ENCODE measurements at places on chromosomes 2 and 18.

DNA sequence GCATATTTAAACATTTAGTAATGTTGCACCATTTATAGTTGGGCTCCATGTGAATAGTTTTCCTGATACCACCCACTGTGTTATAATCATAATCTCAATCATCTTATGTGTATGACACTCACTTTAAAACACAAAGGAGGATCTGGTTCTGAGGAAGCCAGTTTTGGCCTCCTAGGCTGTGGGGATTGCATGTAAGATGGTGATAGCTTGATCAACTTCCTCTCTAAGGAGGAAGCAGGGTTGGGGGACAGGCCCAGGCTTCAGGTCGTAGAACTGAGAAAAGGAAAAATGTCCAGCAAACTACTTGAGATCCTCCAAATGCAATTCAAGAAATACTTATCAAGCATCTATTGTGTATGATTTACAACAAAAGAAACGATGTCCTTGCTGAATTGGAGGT is 4.9 kb upstream of the PPM1B start:
- DNase-seq: no peak

GRCh38 chr18:8367217-8367988 is 241.8 kb upstream of the RAB12 start:
- DNase-seq: peak; percentile 59

- no peak for DNase-seq
Measured at GRCh38 chr2:4073026-4073569, 369.7 kb downstream of the DCDC2C start.

- DNase-seq: no peak
Measured at GRCh38 chr18:634551-635045, 22.9 kb upstream of the TYMS start.

- no peak for DNase-seq
Measured at GRCh38 chr18:6561420-6561861, 146.7 kb upstream of the L3MBTL4 start.

DNA sequence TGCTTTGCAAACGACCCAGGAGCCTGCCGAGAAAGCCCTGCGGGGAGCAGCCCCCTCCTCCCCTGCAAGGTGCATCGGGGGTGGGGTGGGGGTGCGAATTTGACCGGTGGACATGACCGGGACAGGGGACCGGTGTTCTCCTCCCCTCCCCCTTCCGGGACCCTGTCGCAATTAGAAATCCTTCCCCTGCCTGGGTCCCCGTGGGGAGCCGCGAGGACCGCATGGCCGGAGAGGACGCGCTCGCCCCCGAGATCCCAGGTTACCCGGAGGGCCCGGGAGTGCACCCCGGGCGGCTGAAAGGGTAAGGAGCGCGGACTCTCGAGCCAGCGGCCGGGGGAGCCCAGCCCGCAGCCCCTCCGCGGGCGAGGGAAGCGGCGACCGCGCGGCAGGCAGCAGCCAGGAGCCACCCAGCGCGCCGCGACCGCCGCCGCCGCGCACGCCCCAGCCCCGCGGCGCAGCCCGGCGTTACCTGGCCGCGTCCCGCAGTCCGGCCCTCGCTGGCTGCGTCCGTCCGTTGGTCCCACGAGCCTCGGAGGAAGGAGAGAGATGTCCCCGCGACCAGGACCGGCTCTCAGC is 482 bp downstream of the DLGAP1 start:
- no peak for DNase-seq

DNA sequence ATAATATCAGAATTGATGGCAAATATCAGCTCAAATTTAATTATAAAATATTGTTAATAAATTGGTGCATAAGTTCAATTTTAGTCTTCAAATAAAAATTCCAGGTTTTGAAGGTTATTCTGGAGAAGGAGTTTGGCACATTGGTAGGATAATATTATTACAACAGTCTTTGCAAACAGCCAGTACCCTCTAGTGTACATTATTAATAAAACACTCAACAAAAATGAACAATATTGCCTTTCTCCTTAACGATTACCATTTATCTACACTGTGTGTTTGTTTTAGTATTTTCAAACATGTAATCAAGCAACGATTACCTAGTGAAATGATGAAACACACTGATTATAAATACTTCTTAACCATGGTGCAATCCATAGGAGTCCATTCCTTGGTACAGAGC is 334.0 kb upstream of the FSIP2 start:
- no peak for DNase-seq

GRCh38 chr2:112251271-112251670 is 3.6 kb downstream of the ZC3H8 start:
- no peak for DNase-seq

DNA sequence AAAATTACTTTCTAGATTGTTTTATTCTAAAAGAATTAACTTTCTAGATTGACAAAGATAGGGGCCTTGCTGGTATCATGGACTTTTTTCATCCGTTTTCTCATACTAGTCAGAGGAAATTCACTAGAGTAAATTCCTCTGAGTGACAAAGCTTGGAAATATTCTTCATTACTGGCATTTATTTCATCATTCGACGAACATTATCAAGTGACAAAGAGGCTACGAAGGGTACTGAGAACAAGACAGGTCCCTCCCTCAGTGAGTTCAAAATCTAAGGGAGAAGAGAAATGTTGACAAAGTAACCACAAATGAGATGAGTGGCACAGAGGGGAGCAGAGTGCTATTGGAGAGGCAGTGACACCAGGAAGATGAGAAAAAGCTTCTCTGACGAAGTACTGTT is 4.3 kb downstream of the EPG5 start:
- DNase-seq: no peak

DNA sequence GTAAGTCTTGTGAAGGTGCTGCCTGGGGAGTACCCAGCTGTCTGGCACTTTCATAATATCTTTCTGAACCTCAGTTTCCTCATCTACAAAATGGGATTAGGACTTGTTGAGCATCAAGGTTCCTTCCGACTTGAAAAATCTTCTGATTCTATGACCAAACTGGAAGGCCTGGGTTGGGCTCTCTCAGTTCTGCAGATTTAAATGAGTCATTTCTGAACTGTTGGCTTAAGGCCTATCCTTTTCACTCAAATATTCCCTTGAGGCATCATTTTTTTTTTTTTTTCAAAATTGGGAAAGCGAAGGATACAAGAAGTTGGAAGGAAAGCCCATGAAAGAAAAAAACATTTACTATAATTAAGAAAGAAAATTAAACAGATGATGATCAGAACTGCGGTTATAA is 40.8 kb upstream of the CYP1B1 start:
- DNase-seq: no peak

GRCh38 chr2:62452701-62453454 is 53.1 kb downstream of the TMEM17 start:
- no peak for DNase-seq

GRCh38 chr2:231696004-231696367 is 12.3 kb upstream of the PTMA start:
- DNase-seq: no peak

DNA sequence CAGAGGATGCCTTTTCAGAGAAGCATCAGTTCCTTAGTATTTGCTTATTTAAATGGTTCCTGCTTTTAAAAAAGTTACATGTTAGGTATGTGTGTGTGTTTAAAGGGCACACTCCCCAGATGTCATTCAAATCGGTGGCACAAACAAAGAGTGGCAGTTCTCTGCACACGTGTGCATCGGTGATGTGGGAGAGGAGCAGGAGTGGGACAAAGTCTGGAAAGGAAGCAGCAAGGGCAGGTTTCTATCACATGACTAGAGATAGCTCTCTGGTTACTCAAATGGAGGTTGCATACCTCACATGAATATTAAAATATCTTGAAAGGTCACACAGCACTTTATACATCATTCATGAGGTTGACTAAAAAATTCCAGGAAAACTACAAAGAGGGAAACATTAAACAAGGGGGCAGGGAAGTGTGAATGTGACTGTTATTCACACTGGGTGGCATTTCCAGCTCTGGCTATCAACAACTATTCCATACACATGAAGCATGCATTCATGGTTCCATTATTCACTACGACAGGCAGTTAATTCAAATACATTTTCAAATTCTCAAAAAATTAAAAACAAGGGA is 64.7 kb downstream of the SEPTIN10 start:
- no peak for DNase-seq

GRCh38 chr18:65792456-65793074 is 41.8 kb downstream of the CDH7 start:
- peak; percentile 26 for DNase-seq

- no peak for DNase-seq
Measured at GRCh38 chr18:51192696-51193095, 4.8 kb downstream of the MEX3C start.

DNA sequence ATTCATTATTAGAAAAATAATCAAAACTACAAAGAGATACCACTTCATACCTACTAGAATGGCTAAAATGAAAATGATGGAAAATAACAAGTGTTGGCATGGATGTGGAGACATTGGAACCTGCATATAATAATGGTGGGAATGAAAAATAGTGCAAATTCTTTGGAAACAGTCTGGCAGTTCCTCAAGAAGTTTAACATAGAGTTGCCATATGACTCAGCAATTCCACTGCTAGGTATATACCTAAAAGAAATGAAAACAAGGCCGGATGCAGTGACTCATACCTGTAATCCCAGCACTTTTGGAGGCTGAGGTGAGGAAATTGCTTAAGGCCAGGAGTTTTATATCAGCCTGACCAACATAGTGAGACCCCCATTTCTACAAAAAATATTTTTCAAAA is 41.6 kb upstream of the ACYP2 start:
- no peak for DNase-seq

GRCh38 chr18:2547477-2548087 is 23.7 kb downstream of the METTL4 start:
- DNase-seq: peak; percentile 42

- no peak for DNase-seq
Measured at GRCh38 chr2:240156435-240157146, 16.1 kb upstream of the OTOS start.

DNA sequence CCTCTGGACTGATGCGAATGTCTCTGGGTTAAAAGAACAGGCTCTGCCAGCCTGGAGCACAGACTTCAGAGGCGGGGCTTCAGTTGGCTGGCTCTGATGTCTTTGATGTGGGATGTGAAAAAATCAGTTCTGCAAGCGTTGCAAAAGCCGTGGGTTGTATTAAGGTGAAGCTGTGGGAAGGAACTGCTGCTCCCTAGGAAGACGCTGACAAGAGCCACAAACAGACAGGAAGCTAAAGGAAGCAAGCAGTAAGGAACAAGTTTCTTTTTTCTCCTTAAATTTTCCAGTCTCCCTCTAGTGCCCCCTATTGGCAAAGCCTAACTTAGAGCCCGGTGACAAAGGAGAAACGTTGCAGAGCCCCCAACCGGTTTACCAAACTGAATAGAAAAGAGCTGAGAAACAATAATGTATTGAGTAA is 239.0 kb downstream of the CCDC178 start:
- peak; percentile 12 for DNase-seq

DNA sequence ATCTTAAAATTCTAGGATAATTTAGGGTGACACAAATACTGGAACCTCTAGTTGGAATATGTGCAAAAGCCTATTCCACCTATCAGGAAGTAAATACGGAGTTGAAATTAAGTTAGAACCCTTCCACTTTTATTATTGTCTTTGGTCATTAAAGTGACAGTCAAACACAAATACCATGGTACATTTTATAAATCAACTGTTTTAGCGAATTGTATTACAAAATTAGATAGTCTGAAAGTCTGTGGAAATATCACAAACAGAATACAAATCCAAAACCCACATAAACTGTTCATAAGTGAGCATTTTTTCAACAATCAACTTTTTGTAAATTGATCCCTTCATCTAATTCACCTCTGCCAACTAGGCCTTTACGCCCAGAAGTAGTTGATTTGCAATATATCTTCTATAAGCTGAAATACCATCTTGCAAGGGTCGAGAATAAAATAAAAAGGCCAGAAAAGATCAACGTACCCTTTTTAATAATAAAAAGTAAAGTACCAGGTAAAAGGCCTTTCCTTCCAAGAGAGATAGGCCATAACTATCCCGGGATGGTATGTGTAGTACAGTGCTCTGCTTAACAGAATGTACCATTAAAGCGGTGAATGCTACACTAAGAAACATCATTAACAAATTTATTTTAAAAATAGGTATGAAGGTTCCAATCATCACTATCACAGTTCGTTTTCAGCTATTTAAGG is 1.3 kb downstream of the USP34 start:
- no peak for DNase-seq

- no peak for DNase-seq
Measured at GRCh38 chr2:46171411-46171953, 125.7 kb upstream of the EPAS1 start.

GRCh38 chr2:156837635-156838370 is 401.6 kb downstream of the GPD2 start:
- no peak for DNase-seq

GRCh38 chr2:19198381-19198780 is 160.0 kb downstream of the OSR1 start:
- no peak for DNase-seq

- DNase-seq: peak; percentile 35
Measured at GRCh38 chr2:191927319-191927867, 80.5 kb upstream of the CAVIN2 start.

DNA sequence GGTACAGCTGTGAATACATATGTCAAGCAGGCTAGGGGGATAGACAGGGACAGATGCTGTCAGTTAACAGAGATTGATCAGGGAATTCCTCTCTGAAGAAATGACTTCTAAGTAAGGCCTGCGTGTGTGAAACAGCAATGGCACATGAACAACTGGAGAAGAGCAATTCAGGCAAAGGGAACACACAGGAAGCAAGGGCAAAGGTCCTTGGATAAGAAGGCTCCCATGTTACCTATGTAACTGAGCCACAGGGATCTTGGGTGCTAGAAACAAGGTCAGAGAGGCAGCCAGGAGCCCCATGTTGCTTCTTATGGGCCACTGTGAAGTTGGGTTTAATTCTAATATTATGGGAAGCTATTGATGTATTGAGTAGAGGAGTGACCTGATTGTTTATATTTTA is 373.7 kb upstream of the ACVR2A start:
- no peak for DNase-seq

DNA sequence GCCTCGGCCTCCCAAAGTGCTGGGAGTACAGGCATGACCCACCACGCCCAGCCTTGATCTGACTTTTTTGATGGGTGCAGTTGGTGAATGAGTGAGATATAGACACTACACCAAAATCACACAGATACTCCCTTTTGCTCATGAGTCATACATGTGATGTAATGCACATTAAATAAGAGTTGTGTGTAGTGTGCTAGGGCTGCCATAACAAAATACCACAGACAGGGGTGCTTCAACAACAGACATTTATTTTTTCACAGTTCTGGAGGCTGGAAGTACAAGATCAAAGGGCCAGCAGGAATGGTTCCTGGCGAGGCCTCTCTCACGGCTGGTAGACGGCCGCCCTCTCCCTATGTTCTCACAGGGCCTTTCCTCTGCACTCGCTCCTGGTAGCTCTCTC is 46.6 kb downstream of the GBX2 start:
- DNase-seq: no peak

- no peak for DNase-seq
Measured at GRCh38 chr18:56542476-56542875, 95.9 kb downstream of the TXNL1 start.

GRCh38 chr2:234971496-234971895 is 19.7 kb downstream of the SH3BP4 start:
- no peak for DNase-seq
